Hematopoietic multipotent progenitor cell treated with erythropoietin and hydrocortisone succinate and interleukin-3 and kit ligand, for 15 days (in vitro differentiated cells): ENCODE measurements at places on chromosomes 5 and 9.

- DNase-seq: no peak
Measured at GRCh38 chr9:78973907-78974306, 597.9 kb upstream of the TLE4 start.

DNA sequence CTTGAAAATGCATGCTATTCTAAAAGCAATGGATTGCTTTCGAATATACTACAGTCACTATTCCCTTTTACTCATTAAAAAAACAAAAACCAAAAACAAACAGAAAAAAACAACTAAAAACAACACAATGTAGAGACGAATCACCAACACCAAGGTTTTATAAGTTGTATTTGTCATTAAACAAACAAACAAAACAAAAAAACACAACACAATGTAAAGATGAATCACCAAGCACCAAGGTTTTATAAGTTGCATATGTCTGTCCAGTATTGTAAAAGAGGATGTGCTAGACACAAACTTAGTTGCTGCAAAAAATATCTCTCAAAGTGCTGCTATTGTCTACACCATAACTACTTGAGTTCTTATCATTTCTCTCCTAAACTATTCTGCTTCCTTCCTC lies 1269.2 kb downstream of the EFNA5 start:
- no peak for DNase-seq

DNA sequence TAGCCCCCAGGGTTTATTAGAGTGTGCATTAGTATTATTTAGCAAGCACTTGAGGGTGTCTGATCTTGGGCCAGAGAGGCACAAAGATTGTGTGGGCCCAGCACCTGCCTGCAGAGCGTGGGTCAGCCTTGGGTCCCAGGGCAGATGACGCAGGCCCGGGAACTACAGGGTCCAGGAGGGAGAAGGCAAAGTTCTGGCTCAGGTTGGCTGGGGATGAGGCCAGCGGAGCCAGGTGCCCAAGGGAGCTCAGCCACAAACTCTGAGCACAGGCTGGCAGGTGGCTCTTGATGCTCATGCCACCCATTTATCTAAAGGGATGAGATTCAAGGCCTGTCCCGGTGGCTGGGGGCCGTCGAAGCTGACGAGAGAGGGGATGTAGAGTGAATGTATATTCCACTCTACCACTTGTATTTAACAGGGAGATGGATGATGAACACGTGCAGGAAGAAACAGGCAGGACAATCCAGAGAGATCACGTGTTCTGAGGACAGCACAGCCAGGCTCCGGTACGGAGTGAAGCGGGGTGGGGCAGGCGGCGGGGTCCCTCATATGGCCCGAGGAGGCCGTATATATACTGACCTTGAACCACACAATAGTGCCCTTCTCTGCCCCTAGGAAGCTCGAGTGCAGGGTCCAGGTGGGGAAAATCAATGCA lies 818 bp upstream of the OBP2A start:
- no peak for DNase-seq

DNA sequence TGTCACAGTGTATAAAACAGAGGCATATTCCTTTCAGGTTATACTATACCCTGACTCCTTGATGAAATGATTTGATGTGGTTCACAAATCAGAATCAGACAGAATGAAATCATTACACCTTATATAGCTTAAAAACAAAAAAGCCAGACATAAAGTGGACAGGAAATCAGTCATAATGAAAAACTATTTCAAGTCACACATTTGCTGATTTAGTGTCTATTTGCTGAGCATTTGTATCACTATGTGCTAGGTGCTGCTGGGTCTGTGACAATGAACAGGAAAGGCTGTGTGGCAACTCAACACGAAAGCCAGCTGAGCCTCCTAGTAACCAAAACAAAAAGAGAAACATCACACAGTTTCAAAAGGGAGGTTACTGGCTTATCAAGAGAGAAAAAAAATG lies 194.0 kb downstream of the EFNA5 start:
- no peak for DNase-seq
